ENCODE measurements at places on chromosomes 3 and 15. TPM values are rescaled to one million over a fixed set of nuclear protein-coding genes. Genes with fewer than 3 reads are reported as not detected.

Gene P4HTM
- polyA plus RNA-seq, result 13.8 TPM

DNA sequence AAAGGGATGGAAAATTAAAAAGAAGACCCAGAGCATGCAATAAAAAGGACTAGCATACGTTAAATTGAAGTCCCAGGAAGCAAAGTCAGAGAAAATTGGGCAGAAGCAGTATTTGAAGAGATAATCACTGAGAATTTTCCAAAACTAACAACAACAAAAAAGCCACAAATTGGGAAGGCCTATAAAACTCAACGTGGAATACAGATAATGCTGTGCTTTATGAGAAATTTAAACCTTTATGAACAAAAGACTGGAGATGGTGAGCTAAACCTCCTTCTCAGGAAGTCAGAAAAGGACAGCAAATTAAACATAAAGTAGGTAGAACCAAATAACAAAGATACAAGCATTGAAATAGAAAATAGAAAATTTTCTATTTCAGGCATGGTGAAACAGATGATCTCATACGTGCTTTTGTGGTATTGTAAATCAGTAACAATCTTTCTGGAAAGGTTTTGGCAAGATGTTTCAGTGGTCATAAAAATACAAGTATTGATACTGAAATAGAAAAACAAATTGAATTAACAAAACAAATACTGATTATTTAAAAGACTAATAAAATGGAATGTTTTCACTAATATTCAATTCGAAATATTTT, 55.6 kb downstream of the LYSMD4 start:
- no peak for DNase-seq

Gene GABRG3
- polyA plus RNA-seq, result 0.25 TPM

Gene RBP2
- not detected for polyA plus RNA-seq

Gene MGLL
- polyA plus RNA-seq, result 32.6 TPM

- DNase-seq, result peak; percentile 21
Measured at GRCh38 chr3:106332884-106333283, 464.1 kb upstream of the CBLB start.

Gene DZIP3
- 8.1 TPM for polyA plus RNA-seq

- no peak for DNase-seq
Measured at GRCh38 chr3:66693461-66694031, 192.7 kb upstream of the LRIG1 start.

GRCh38 chr3:139217633-139218032, 126.2 kb upstream of the MRPS22 start:
- no peak for DNase-seq

Gene CD96
- 0.03 TPM for polyA plus RNA-seq

- DNase-seq, result no peak
Measured at GRCh38 chr3:46489381-46489780, 8.4 kb upstream of the RTP3 start.

DNA sequence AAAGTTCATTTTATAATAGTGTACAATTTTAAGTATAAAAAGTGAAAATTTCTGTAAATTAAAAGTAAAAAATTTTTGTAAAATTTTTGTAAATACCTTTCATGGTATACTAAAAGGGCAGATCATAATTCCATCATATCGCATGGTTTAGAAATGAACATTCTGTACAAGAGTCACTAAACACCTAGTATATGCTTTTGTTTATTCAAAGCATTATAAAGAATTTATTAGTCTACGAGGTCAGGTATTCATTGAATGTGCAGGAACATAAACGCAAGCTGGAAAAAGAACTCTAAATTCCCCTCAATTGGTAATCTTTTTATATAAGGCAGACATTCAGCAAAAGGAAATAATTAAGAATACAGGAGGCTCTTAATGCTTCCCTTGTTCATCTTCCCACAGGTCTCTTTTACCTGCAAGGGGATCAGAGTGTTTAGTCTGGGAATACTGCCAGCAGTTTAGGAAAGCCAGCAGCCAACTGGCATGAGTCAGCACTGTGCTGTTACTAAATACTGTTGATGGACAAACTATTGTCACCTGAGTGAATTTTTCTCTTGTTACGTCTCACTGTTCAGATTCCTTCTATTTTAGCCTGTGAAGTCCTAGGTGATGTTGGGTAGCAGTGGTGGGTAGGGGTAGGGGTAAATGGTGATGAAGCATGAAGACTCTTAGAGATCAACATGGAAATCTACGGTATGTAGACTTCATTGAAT, 70.1 kb downstream of the UQCC5 start:
- DNase-seq, result peak; percentile 26

GRCh38 chr15:100559330-100559729, 30.6 kb upstream of the CERS3 start:
- DNase-seq, result no peak

DNA sequence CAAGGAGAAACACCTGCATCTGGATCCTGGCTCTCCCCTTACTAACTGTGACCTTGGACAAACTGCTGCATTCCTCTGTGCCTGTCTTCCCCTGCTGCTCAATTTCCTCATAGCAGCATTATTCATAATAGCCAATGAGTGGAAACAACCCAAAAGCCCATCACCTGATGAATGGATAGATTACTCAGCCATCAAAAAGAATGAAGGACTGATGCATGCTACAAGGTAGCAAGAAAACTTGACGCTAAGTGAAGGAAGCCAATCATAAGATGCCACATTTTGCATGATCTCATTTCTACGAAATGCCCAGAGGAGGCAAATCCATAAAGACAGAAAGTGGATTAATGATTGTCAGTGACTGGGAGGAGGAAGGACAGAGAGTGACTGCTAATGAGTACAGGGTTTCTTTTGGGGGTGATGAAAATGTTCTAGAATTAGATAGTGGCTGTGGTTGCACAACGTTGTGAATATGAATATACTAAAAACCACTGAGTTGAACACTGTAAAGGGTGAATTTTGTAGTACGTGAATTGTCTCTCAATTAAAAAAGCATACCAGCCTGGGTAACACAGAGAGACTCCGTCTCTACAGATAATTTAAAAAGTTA, 11.2 kb downstream of the IGDCC4 start:
- no peak for DNase-seq

GRCh38 chr15:25180606-25181292, 226.0 kb downstream of the SNRPN start:
- DNase-seq, result no peak

GRCh38 chr3:55490276-55490913, 3.3 kb upstream of the WNT5A start:
- DNase-seq, result no peak

- no peak for DNase-seq
Measured at GRCh38 chr3:155763870-155764463, 19.1 kb upstream of the PLCH1 start.

- DNase-seq, result peak; percentile 73
Measured at GRCh38 chr15:65902373-65902772, 33.1 kb downstream of the RAB11A start.

Gene MYH15
- 2.4 TPM for polyA plus RNA-seq

Gene EEFSEC
- 7.3 TPM for polyA plus RNA-seq

Gene TM6SF1
- 0.12 TPM for polyA plus RNA-seq

DNA sequence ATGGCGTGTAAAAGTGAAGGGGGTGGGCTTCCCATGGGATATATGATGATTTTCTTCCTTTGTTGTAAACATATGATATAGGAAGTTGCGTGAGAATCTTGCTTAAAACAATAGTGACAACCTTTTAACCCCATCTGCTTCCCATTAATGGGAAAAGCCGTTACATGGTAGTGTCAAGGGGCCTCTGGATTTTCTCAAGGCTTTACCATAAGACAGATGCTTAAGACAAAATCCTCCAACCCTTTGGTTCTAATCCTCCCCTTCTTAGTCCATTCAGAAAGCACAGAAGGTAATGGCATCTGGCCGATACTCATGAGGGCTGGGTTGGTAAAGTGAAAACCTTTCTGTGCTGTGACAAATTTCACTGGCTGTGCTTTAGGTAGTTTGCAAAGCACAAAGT, 25.0 kb downstream of the DPH3 start:
- no peak for DNase-seq

DNA sequence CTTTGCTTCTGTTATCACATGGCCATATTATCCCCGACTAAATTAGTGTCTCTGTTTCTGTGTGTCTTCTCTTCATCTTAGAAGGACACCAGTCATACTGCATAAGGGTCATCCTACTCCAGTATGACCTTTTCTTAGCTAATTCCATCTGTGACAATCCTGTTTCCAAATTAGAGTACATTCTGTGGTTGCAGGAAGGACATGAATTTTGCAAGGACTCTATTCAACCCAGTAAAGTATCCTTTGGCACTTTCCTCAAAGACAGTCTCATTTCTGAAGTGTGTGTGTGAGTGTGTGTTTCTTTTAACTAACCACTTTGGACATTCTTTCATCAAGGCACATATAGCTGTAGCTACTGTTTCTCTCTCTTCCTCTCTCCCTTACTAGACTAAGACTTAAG, 15.2 kb upstream of the MME start:
- no peak for DNase-seq

DNA sequence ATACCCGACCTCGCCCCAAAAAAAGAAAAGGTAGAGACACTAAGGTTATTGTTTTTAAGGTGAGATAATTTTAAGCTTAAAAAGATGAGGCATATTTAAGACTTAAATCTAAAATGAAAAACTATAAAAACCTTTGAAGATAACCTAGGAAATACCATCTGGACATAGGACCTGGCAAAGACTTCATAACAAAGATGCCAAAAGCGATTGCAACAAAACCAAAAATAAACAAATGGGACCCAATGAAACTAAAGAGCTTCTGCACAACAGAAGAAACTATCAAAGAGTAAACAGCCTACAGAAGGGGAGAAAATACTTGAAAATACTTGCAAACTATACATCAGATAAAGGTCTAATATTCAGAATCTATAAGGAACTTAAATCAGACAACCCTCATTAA, 80.9 kb downstream of the TMCC1 start:
- no peak for DNase-seq

- DNase-seq, result no peak
Measured at GRCh38 chr15:37135225-37135624, 34.9 kb upstream of the MEIS2 start.

DNA sequence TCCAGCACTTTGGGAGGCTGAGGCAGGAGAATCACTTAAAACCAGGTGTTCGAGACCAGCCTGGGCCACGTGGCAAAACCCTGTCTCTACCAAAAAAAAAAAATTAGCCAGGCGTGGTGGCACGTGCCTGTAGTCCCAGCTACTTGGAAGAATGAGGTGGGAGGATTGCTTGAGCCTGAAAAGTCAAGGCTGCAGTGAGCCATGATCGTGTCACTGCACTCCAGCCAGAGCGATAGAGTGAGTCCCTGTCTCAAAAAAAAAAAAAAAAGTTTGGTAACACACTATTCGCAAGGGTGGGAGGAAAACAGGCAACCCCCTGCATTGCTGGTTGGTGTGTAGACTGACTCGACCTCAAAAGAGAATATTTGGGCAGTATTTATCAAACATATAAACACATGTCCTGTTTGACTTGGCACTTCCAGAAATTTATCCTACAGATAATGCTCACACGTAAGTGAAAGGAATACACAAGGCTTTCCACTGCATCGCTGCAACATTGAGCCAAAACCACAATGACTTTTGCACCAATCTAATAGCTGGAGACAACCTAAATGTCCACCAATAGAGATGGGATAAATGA, 3.1 kb upstream of the ANPEP start:
- DNase-seq, result no peak

Gene CCDC80
- 168 TPM for polyA plus RNA-seq

- no peak for DNase-seq
Measured at GRCh38 chr3:194713299-194714136, 27.8 kb downstream of the FAM43A start.

DNA sequence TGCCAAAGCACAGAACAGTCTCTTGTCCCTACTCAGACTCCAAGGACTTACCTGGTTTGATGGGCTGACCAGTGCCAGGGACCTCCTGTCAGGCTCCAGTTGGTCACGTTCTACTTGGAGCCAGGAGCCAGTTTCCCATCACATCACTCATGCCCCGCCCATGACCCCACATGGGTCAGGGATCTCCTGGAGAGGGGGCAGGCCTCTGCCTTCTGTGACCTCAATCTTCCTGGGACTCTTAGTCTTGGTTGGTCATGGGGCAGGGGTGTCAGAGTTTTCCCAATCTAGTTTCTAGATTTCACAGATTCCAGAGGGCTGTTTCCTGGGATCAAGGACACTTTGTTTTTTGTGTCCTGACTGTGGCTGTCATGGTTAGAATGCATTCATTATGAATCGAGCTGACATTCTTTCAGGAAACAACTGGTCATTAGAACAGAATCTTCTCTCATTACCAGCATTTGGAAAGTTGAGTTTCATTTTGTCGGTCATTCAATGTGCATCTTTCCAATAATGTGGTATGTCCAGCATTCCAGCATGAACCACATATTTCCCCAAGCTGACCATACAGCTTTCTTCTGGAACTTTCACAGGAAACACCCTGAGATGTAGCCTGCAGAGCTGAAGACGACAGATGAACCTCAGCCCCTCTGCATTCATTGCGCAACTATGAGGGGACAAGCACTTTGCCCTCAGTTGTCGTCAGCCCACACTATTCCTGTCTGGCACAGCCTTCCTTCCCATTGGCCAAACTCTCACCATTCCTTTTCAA, 19.8 kb downstream of the CYP19A1 start:
- DNase-seq, result no peak

Gene STRIT1
- not detected for polyA plus RNA-seq

Gene WNT7A
- polyA plus RNA-seq, result 0.04 TPM

Gene HIGD2B
- polyA plus RNA-seq, result not detected

Gene AGBL1
- not detected for polyA plus RNA-seq

DNA sequence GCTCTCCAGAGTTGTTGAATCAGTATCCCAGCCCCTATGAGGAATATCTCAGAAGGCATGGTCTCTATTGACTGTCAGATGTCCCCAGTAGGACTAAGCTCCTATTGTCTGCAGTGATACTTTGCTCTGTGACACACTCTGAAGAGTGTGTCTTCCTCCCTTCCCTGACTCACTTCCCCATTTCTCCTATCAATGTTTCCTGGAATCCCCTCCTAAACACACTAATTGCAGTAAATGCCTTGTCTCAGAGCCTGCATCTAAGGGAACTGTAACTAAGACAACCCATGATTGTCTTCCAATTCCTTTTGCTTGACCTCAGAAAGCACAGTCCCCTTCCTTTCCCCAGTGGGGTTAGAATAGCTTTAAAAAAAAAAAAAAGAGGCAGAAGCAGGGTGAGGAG, 397.3 kb upstream of the PROK2 start:
- DNase-seq, result no peak
